ENCODE measurements at places on chromosomes 6 and 20. TPM values are rescaled to one million over a fixed set of nuclear protein-coding genes. Genes with fewer than 3 reads are reported as not detected.

Gene DDO
- total RNA-seq: 3.3 TPM

GRCh38 chr6:110446405-110446804 is 30.0 kb downstream of the SLC22A16 start:
- peak; percentile 6 for DNase-seq

DNA sequence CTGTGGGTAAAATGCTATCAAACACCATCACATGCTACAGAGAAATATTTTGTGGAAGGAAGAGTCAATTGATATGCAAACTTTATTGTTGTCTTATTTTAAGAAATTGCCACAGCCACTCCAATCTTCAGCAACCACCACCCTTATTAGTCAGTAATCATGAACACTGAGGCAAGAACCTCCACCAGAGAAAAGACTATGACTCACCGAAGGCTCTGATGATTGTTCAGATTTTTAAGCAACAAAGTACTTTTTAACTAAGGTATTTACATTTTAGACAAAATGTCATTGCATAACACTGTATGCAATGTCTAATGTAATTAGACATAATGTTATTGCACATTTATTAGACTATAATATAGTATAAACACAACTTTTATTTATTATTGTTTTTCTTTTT is 26.2 kb upstream of the MMP24 start:
- DNase-seq: peak; percentile 53

- no peak for DNase-seq
These were observed 350.7 kb downstream of the LAMA2 start for GRCh38 chr6:129233458-129234134.

- DNase-seq: no peak
These were observed 443.7 kb downstream of the UTRN start for GRCh38 chr6:144728804-144729203.

- peak; percentile 68 for DNase-seq
These were observed 235.3 kb upstream of the CEP162 start for GRCh38 chr6:84462698-84463097.
